Urinary bladder (tissue), 4 donors: ENCODE measurements at places on chromosomes 13 and 19. TPM values are rescaled to one million over a fixed set of nuclear protein-coding genes. Genes with fewer than 3 reads are reported as not detected.

The TMPRSS9 gene
- total RNA-seq, result 0.11 TPM

DNA sequence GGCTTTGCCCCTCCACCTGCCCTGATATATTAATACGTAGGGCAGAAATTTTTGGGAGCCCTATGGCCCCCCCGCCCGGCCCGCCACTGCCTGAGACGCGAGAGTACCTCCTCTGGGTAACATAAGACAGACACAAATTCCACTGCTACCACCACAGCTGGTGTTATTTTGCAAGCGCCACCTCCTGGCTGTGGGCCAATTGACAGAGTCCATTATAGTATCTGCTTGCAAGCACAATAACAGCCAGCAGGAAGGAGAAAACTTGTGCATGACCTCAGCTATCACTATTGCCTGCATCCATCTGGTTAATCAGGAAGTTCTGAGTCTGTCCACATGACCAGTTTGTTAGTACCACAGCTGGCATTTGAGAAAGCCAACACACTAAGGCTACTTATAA is 25.3 kb upstream of the OR10H2 start:
- peak; percentile 40 for DNase-seq

- no peak for DNase-seq
Measured at GRCh38 chr19:3509566-3509989, 3.5 kb downstream of the FZR1 start.

- no peak for DNase-seq
Measured at GRCh38 chr13:40657307-40657706, 9.1 kb downstream of the FOXO1 start.

The TUBB4A gene
- 2.5 TPM for total RNA-seq

The LHFPL6 gene
- total RNA-seq, result 84.3 TPM

The CBLC gene
- total RNA-seq, result 4.7 TPM

DNA sequence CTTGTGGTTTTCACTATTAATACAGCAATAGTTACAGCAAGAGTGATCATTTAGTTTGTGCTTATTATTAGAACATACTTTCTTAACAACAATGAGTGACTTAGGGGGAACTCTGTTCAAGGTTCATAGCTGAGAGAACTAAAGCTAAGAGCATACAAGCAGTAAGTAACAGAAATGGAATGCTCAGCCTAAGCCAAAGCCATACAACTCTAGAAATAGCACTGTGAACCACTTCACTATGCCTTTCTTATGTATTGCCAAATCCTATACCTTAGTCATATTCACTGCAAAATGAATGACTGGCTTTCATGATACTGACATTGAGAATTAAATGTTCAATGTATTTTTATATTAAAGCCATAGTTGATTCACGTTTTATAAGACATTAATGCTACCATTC is 599.7 kb upstream of the SLITRK1 start:
- DNase-seq, result no peak

GRCh38 chr19:17932485-17933338 is at the start of gene CCDC124:
CCDC124 (plus strand) TSS chr19:17933015; CDS start chr19:17936421, 3,406 bp downstream.
- DNase-seq, result peak; percentile 80

DNA sequence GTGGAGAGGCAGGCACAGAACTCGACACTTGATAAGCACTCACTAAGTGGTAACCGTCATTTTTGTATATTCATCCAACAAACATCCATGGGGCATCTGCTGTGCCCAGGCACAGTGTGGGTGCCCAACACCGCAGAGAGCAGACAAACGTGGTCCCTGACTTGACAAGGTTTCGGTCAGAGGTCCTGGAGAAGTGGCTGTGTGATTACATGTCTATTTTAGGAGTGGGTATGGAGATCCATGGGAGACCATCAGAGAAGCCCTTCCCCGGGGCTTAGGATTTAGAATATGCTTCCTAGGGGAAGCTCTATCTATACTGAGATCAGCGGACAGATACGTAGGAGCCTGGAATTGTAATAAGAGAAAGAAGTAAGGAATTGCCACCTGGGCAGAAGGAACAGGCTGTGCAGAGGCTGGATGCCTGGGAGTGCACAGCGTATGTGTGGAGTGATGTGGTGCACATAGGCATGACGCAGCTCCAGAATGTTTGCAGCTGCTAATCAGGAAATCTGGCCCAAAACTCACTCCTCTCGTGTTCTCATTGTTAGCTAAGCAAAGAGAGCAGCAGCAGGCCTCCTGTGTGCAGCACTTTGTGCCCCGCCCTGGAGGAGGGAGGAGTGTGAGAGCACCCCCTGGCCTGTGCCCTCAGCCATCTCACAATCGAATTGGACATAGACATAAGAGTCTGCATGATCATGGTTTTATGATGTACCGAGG is 23.0 kb upstream of the IRS2 start:
- DNase-seq, result no peak

The GIPC3 gene
- total RNA-seq, result 0.11 TPM

GRCh38 chr13:35378939-35379338 is 97.5 kb downstream of the MAB21L1 start:
- DNase-seq, result no peak

- no peak for DNase-seq
Measured at GRCh38 chr19:8517551-8518442, 3.8 kb upstream of the ZNF414 start.

DNA sequence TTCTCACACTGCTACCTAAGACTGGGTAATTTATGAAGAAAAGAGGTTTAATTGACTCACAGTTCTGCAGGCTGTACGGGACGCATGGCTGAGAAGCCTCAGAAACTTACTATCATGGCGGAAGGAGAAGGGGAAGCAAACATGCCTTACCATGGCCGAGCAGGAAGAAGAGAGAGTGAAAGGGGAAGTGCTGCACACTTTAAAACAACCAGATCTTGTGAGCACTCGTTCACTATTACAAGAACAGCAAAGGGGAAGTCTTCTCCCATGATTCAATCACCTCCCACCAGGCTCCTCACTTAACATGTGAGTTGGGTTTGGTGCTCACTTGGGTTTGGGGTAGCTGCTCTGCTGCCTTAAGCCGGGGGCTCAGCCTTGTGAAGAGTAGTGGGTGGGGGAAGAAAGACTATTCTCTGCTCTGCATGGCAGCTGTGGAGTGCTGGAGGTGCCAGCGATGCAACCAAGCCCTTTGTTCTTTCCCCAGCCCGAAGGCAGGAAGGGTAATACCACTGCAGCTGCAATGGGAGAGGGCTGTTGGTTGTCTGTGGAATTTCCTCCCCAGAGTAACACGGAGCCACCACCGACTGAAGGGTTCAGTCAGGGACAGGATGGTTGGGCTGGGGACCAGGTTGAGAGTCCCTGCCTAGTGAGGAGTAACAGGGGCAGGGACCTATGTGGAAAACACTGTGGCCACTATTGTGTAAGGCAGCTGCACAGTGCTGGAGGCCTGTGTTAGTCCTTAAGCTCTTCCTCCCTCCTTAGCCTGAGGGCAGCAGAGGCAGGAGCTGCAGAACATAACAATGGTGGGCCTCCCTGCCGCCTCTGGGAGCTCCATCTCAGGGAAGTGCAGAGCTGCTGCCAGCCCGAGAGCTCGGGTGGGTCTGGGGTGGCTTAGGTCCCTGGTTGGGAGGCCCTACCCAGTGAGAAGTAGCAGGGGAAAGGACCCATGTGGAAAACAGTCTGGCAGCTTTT is 1262.5 kb downstream of the EFNB2 start:
- DNase-seq, result no peak

- no peak for DNase-seq
Measured at GRCh38 chr19:9727644-9728043, 40.9 kb downstream of the ZNF846 start.

The MISP gene
- 1.4 TPM for total RNA-seq

GRCh38 chr19:45646345-45646698 is 7.1 kb upstream of the EML2 start:
- no peak for DNase-seq

GRCh38 chr19:7920519-7921301 is 572 bp downstream of the SNAPC2 start:
- peak; percentile 94 for DNase-seq

DNA sequence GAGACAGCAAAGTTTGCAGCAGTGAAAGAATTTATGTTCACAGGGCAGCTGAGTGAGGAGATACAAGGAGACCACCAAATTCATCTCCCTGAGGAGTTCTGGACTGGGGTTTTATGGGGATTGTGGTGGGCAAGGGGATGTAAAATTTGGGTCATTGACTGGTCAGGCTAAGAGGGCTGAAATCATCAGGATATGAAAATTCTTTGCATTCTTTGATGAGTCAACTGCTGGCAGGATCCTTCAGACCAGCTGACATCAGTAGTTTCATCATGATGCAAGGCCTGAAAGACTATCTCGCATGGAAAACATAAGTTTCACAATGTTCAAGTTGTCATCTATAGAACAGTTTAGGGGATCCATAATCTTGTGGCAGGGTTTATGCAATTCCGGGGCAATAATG is 869.5 kb upstream of the PCDH9 start:
- DNase-seq, result no peak

DNA sequence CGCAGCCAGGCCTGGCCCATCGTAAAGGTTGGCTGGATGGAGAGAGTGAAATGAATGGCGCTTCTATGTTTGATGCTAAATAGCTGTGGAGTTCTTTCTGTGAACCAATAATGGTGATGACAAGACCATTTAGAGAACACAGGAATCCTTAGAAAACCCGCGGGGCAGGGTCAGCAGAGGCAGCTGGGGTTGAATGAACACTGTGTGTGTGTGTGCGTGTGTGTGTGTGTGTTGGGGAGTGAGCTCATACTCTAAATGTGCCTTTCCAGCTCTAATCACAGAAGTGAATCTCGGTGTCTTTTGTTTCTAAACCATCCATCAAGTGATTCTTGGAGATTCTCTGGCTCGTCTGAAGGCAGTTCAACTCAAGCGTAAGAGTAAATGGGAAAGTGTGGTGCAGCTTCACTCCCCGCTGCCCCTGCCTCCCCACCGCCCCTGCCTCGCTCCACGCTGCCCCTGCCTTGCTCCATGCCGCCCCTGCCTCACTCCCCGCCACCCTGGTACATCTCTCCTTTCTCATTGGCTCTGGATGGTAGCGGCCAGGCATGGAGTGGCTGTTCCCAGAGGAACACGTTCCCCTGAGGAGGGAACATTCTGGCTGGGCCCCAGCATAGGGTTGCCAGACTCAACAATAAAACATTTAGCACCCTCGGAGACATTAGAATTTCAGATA is 21.2 kb downstream of the TMPRSS9 start:
- DNase-seq, result no peak

The GPR183 gene
- total RNA-seq, result 22.8 TPM

GRCh38 chr13:29684441-29684840 is 89.0 kb upstream of the SLC7A1 start:
- DNase-seq, result no peak

The OR7G1 gene
- total RNA-seq, result not detected

The TUBA3C gene
- not detected for total RNA-seq

DNA sequence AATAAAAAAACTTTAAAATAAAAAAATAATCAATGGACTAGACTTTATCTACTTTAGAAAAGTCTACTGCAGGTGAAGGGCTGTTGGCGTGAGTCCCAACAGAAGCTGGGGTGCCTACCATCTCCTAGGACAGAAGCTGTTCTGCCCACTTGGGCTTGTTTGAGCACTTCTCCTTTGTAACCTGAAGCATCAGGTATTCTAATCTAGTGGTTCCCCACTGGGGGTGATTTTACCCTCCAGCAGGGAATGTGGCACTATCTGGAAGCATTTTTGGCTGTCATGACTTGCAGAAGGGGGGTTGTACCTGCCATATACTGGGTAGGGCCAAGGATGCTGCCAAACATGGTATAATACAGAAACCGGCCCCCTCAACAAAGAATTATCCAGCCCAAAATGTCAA is 16.2 kb upstream of the DOCK9 start:
- no peak for DNase-seq

DNA sequence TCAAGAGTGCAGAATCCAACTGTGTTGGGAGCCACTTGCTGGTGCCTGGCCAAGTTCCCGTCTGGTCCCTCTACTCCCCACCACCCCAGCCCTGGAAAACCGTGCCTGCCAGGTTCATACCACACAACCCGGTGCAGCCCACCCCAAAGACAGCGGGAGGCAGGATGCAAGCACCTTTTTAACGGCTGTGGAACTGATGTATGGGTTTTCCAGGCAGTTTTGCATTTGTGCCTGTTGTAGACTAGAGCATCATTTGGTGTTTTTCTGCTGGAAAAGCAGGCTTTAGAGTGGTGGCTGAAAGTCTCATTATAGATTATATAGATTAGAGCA is 13.5 kb downstream of the TFDP1 start:
- DNase-seq, result no peak

GRCh38 chr19:35545001-35545854 is at the start of gene TMEM147:
TMEM147 (plus strand) TSS chr19:35545626; CDS start chr19:35545740, 114 bp downstream.
- DNase-seq, result peak; percentile 43

DNA sequence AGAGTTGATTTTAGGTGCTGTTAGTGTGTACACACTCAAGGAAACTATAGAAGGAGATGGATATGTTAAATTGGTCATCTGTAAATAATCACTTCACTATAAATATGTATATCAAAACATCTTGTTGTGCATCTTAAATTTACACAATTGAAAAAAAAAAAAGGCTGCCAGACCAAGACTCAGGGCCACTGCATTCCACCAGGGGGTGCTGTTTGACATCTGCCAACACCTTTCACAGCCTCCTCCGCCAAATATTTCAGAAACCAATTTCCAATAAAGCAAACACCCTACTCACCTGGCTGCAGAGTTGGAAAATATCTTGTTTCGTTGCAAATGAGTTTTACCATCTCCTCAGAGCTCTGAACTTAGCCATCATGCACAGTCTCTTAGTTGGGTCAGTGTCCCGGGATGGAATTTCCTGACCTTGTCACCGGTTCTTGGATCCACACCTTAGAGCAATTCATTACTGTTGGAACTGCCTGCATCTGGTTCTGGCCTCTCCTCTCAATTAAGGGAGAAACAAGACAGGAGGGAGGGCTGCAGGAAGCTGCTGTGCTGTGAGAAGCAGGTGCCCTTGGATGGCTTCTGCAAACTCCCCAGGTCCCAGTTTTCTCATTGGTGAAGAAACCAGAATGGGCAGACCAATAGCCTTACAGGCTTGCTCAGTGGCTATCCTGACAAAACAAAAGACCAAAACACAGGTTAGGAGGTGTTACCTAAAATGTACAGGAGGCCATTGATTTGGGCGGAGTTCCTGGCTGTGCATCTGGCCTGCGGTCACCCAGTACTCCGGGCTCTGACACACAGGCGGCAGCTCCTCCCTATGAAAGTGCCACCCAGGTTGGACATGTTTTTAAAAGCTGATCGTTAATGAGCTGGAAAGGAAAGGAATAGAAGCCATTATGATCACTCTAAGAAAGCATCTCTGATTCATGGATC is 746.6 kb downstream of the UQCRFS1 start:
- no peak for DNase-seq

DNA sequence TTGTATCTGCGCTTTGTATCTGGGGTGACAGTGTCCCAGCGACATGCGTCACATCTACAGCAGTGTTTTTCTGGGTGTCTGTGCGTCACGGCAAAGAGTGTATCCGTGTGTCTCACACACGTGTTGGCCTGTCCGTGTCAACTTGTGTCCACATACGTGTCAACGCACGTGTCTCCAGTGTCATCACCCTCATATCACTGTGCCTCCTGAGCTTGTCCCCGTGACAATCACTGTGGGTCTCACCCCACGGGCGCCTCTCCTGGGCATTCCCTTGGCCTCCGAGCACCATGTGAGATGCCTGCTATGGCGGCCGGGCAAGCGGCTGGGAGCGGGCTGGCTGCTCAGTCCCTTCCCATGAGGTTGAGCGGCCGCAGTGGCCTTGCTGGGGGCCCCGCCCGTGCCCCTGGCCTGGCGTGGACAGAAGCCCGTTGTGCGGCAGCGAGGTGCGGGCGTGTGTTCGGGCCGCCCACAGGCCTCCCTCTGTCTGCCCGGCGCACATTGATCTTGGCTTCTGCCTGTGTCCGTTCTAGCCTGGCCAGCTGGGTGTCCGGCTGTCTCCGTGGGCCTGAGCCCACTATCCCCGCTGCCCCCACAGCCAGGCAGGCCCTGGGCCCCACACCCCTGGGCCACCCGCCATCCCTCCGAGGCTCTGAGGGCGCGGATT is 6.4 kb downstream of the NFIX start:
- no peak for DNase-seq
